ENCODE measurements at places on chromosomes 6 and 20.

- no peak for DNase-seq
These were observed 111.0 kb downstream of the SOBP start for GRCh38 chr6:107600936-107601335.

GRCh38 chr6:111958534-111958933 is 85.3 kb upstream of the FYN start:
- no peak for DNase-seq

DNA sequence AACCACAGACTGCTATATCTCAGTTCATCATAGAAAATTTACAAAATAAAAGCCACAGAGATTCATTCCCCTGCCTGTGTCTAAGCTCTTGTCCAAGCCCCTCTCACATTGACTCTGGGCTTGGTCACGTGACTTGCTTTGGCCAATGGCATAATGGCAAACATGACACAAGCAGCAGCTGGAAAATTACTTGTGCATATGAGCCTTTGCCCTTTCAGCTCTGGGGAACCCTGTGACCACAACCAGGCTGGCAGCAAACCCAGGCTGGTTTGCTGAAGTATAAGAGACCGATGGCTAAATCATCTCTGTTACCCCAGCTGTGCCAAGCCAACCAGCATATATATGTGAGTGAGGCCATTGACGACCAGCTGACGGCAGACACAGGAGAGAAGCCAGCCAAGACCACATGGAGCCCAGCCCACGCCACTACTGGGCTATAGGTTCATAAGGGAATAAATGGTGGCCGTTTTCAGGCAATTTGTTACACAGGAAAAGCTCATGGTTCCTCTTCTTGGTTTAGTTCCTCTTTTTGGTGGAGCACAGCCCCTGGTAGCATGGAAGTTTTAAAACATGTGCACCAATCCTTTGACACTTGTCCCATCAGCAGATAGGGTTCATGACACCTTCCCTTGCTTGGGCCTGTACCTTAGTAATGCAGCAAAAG is 31.8 kb upstream of the RSPO4 start:
- peak; percentile 24 for DNase-seq

- DNase-seq: no peak
These were observed 23.3 kb downstream of the RNF146 start for GRCh38 chr6:127289934-127290333.

DNA sequence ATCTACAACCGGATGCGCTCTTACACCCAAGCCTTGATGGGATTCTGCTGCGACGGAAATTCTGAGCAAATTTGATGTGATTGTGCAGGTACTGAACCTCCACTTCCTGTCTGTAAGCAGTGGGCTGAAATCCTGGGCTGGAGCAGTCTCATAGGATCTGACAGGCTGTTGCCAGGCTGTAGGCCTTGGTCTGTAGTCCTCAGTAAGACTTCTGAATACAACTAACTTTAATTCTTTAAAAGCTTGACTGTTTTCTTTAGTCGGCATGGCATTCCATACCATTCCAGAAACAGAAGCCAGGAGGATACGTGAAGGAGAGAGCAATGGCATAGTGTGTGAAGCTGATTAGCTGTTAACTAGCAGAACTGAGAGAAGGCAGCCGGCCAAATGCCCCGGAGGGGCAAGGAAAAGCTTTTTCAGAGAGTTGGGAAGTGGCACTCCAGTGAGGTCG is 68.3 kb downstream of the ADTRP start:
- DNase-seq: no peak

DNA sequence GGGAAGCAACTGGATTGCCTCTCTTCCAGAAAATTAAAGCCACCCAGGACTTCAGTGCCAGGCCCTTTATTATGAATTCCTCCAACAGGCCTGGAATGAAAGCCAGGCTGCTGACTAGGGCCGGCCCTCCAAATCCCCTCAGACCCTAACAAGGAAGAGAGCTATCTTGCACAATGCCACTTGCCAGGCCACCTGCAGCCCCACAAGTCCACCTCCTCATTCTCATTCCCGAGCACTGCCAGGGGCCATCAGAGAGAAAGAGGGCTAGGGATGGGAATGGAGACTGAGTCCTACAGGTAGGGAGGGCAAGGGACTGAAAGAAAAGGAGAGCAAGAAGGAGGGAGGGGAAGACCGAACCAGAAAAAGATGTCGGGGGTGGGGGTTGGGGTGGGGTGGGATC is 86.5 kb downstream of the MRPL14 start:
- no peak for DNase-seq

DNA sequence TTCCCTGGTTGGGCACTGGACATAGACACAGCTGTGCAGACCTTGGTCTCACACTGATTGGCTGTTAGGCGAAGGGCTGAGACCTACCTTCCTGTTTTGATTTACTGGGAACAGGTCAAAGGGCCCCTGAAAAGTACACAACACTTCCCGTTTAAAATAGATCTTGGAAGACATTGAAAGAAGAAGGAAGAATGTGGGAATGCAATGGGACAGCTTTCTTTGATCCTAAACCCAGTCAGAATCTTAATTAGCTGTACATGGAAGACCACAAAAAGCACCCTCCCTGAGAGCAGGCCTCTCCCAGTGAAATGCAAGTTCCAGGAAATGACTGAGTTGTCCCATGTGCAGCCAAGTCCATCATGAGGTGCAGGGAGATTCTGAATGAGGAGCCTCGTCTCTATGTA is 83.6 kb upstream of the EXOC2 start:
- DNase-seq: no peak

DNA sequence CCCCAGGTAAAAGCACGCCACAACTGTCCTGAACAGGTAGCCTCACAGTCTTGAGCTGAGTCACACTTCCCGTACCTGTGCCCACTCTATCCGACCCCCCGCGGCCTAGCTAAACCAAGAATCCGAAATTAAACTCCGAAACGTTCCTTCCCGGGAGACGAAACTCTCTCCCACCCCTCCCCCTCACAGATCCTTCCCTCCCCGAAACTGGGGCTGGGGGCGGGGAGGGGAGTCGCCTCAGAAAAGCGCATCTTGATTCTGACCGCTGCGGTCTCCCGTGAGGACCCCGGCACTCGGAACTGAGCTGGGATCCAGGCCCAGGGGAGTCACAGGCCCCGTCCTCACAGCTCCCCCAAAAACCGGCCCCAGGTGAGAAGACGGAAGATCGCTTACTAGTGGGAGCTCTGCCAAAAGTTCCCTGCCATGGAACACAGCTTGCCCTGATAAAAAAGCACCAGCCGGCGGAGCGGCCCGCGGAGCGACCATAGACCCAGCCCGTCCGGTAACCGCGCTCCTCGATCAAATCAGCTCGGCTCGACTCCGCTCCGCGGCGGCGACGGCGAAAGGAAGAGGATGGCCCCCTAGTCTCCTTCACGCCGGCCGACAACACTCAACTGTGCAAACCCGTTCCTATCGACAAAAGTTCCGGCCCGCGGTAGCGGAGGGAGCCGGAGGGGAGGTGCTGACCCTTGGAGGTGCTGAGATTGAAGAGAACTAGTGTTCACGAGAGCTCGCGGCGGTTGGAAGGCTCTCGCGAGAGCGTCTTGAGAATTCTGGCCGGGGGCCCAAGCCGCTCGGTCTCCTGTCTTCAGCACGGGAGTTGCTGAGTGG is at the start of gene CCNC:
Gene CCNC (minus strand): TSS at position 558 of the 831 bp plus-strand sequence. CDS start 133 bp downstream, at position 425.
- peak; percentile 90 for DNase-seq

GRCh38 chr6:168029459-168030217 is 32.2 kb downstream of the KIF25 start:
- DNase-seq: no peak

DNA sequence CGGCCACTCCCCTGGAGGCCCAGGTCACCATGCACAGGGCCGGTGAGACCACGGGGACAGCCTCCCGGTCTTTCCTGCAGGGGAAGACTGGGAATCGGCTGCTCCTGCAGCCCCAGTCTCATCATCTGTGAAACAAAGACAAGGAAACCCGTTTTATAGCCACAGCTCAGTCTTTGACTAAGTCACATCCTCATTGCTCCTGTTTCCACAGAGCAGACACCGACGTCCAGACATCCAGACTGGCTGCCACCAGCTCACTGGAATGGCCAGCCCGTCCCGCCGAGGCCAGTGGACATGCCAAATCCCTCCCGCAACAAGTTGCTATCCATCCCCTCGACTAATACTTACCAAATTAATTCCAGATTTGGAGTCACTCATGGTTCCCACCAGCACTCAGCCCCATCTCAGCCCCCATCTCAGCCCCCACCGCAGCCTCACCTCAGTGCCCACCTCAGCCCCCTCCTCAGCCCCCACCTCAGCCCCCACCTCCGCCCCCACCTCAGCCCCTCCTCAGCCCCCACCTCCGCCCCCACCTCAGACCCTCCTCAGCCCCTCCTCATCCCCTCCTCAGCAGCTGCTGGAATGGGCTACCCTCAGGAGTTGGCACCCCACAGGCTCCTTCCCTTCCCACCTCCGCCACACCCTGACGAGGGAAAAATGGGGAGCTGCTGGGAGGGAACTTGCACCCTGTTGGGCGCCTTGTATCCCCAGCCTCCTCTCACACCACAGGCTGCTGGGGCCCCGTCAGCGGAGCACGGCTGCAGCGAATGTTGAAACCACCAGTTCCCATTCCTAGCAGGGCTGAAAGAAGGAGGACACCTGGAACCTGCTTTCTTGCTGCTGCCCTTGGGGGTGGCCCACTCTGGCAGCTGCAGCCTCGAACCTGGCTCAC is 48.7 kb downstream of the YTHDF1 start:
- no peak for DNase-seq

DNA sequence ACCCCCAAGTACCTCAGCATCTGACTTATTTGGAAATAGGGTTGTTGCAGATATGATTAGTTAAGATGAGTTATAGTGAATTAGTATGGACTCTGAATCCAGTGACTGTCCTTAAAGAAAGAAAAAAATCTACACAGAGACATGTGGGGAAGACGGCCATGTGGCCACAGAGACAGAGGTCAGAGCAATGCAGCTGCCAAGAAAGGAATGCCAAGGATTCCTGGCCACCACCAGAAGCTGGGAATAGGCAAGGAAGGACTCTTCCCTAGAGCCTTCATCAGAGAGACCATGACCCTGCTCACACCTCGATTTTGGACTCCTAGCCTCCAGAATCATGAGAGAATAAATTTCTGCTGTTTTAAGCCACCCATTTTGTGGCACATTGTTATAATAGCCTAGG is 81.8 kb downstream of the FYN start:
- no peak for DNase-seq

DNA sequence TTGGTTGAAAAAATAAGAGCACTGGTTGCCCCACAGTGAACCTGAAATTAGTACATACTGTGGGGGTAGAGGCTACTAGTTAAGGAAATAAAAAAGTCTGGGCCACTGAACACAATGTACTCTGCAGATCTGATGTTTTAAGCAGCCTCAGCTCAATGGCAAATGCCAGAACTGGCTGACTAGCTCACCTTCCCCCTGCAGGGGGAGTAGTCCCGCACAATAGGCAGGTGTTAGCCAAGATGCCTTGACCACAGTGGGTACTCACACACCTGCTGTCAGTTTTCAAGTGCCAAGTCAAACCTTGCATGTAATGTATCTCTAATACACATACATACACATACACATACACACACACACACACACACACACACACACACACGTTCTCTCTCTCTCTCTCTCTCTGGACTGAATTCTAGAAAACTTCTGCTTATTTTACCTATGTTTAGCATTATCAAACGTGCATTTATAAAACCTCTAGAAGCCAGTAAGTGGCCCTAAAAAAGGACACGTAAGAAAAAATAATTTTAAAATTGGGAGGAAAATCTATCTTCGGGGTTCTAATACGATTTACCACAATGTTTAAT is 36.1 kb downstream of the GMDS start:
- DNase-seq: peak; percentile 17

- no peak for DNase-seq
These were observed 28.4 kb upstream of the CD93 start for GRCh38 chr20:23114448-23115082.

GRCh38 chr20:54054516-54054915 is 15.9 kb downstream of the BCAS1 start:
- DNase-seq: no peak

- DNase-seq: no peak
These were observed 304.7 kb upstream of the SGK1 start for GRCh38 chr6:134622382-134623173.

GRCh38 chr20:41411391-41411847 is 44.8 kb upstream of the EMILIN3 start:
- no peak for DNase-seq

DNA sequence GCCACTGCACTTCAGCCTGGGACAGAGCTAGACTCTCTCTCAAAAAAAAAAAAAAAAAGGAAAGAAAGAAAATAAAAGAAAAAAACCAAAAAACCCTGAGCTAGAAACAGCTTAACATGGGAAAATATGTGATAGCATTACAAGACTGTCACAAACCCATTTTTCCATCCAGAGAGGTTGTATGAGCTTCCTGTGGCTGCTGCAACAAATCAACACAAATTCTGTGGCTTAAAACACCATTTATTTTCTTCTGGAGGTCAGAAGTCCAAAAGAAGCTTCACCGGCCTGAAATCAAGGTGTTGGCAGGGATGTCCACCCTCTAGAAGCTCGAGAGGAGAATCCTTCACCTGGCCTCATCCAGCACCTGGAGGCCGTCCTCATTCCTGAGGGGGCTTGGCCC is 21.7 kb upstream of the SSR1 start:
- no peak for DNase-seq

DNA sequence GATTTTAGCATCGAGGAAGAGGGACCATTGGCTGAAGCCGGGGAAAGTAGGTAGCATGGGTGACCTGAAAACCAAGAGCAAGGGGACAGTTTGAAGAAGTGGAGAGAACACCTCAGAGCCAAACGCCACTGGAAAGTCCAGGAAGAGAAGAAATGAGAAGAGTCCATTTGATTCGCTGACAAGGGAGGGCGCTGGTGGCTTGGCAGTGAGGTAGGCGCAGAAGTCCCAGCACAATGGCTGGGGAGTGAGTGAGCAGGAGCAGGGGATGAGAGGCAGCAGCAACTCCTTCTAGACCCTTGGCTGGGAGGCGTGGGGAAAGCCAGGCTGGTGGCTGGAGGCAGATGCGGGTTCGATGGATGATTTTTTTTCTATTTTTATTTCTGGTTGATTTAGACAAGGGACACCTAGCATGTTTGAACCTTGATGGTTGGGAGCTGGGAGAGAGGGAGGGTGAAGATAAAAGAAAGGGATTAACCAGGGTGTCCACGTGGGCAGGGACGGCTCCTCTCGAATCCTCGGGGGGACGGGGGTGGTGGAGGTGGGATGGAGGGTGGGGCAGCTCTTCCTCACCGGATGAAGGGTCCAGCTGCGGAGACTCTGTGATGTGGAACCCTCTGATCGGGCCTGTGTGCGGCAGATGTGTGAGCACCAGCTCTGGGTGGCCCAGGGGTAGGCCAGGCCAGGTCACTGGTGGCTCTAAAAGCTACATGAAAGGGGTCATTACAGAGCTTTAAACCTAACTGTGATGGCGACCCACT is 164.2 kb downstream of the NFATC2 start:
- DNase-seq: no peak

- no peak for DNase-seq
These were observed 260.3 kb upstream of the MAN1A1 start for GRCh38 chr6:119609865-119610264.

GRCh38 chr6:52416629-52417151 is 3.5 kb upstream of the EFHC1 start:
- DNase-seq: peak; percentile 64

GRCh38 chr20:53547664-53548239 is 45.9 kb downstream of the ZNF217 start:
- DNase-seq: no peak
